ENCODE measurements at places on chromosomes 6 and 20.

- no peak for DNase-seq
These were observed 94.8 kb downstream of the IPCEF1 start for GRCh38 chr6:154261688-154262397.

DNA sequence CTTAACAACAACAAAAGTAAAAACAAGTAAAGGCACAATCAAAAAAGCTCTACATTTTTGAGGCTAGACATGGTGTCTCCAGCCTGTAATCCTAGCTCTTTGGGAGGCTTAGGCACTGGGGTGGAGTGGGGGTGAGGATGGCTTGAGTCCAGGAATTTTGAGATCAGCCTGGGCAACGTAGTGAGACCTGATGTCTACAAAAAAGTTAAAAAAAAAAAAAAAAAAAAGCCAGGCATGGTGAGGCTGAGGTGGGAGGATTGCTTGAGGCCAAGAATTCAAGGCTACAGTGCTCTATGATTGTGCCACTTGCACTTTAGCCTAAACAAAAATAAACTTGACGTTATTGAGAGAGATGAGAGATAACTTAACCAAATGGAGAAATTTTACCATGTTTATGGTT is 60.1 kb downstream of the QKI start:
- DNase-seq: no peak

DNA sequence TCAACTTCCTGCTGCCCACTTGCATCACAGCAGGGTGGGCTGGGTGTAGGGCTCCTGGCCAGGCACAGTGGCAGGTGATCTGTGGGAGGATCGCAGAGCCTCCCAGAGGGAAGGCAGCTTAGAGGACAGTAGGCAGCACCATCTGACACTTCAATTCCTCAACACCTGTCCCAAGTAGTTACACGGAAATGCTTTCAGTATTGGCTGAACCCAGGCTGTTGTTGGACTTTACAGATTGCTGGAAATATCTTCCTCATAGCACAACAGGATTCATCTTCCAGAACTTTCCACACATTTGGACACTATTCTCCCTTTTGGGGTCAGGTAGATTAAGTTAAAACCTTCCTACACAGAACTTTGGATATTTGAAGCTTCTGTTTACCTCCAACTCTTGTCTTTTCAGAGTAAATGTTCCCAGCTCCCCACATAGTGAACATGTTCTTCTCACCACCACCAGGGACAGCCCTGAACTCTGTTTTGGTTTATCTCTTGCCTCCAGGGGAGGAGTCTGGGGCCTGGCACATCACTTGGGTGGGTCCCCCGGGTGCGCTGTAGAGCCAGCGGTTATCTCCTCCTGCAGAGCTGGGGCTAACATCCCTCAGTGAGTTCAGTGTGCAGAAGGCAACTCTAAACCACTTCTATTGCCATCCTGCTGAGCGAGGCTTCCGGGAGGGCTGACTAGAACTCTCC is 3.5 kb upstream of the SLC22A2 start:
- DNase-seq: no peak

DNA sequence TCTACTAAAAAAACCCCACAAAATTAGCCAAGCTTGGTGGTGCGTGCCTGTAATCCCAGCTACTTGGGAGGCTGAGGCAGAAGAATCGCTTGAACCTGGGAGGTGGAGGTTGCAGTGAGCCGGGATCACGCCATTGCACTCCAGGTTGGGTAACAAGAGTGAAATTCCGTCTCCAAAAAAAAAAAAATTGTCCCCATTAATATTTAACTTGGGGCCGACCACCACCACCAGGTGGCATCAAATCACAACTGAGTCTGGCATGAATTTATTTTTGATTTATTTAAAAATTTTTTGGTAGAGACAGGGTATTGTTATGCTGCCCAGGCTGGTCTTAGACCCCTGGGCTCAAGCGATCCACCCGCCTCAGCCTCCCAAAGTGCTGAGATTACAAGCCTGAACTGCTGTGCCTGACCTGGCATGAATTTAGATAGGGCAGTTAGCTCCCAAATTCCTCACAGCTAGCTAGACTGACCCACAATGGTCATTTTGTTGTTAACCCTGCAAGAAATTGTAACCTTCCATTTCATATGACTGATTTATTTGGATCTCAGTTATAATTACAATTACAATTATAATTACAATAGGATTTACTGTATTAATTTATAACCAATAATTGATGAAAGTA is 17.1 kb upstream of the BEND3 start:
- no peak for DNase-seq

GRCh38 chr6:166252601-166253000 is 55.6 kb downstream of the PRR18 start:
- DNase-seq: no peak

DNA sequence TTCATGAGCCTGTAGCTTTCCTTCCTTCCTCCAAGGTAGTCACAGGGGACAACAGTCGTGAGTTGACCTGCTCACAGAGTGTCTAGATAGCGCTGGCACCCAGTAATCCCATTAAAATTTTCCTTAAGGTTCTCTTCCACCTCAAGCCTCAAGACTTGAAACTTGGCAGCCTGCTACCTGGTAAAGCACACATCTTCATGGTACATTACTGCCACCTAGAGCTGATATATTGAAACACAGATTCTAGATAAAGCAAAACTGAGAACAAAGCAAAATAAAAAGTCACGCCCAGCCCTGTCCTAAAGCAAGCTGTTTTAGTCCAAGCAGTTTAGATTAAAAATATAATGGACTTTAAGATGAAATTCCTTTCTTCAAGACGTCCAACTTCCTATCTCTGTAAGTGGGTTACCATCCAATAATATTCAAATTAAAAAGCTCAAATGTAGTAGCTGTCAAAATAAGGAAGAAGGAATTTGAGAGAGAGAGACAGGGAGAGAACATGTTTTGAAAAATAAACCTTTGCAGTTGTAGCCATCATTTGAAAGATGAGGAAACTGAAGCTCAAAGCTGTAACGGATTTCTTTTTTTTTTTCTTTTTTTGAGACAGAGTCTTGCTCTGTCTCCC is 50.7 kb upstream of the CD83 start:
- DNase-seq: peak; percentile 45

- DNase-seq: no peak
These were observed 24.4 kb downstream of the SYNDIG1 start for GRCh38 chr20:24493661-24494459.

- no peak for DNase-seq
These were observed 57.7 kb downstream of the ADNP start for GRCh38 chr20:50873585-50873984.

GRCh38 chr20:53183181-53183580 is 211.0 kb downstream of the TSHZ2 start:
- no peak for DNase-seq

- DNase-seq: no peak
These were observed 72.5 kb downstream of the ARHGAP18 start for GRCh38 chr6:129637340-129638054.

GRCh38 chr6:139320081-139320480 is 28.3 kb upstream of the TXLNB start:
- DNase-seq: no peak

GRCh38 chr6:5278047-5278446 is 16.7 kb downstream of the FARS2 start:
- no peak for DNase-seq

- DNase-seq: no peak
These were observed 16.7 kb downstream of the HECA start for GRCh38 chr6:139151425-139152087.

- no peak for DNase-seq
These were observed 20.5 kb upstream of the TTPAL start for GRCh38 chr20:44455126-44455525.

DNA sequence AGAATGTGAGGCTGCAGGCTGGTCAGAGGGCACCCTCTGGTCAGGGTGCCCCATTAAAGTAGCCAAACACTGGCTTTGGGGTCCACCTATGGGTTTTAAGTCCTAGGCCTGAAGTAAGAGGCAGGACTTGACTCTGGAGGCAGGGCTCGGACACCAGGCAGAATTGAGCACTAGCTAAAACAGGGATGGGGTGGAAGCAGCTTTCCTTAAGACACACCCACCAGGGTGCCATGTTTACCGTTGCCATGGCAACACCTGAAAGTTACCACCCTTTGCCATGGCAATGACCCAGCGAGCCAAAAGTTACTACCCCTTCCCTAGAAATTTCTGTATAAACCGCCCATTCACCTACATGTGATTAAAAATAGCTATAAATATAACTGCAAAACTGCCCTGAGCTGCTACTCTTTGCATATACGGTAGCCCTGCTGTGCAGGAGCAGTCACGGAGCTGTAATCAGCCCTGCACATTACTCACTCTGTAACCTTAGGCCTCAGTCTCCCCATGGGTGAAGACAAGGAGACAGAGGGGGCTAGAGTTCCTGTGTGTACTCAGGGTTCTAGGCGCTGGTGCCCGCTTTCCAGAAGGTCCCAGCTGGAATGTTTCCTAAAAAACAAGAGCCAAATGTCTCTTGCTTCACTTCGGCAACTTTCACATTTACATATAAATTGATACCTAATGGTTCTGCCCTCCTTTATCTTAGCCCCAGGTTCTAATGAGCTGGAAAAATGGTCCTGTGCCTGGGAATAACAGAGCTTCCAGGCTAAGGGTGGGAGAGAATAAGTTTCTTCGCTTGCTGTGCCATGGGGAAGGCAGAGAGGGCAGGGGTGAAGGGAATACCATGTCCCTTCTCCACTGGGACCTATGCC is 27.2 kb upstream of the SRSF6 start:
- DNase-seq: no peak

DNA sequence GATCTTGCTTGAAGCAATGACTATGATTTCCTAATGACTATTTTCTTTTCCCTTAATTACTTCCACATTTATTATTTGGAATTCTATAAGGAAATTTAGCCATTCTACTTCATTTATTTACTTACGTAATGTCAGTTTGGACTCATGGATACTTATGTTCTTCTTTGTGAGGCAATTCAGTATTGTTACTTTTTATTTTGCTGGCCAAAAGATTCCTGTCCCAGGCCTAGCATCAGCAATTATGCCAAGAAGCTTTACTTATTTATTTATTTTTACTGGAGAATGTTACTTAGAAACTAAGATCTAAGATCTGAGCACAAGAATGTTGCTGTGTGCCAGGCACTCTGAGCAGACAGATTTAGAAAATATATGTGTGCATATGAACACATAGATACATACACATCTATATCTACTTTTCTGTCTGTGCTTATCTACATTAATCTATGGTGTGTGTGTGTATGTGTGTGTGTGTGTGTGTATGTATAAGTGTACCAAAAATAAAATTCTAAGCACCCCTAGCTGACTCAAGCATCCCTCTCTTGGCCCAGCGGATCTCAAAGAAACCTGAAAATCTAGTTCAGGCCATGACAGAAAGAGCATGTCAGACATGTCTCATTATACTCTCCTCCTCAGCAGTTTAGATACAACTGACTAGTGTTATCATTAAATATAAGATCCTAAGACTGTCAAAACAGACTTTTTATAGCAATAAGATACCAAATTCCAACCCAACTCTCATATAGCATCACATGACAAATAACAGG is 640.0 kb upstream of the GJE1 start:
- DNase-seq: no peak

- DNase-seq: no peak
These were observed 56.7 kb downstream of the FILIP1 start for GRCh38 chr6:75436869-75437268.

DNA sequence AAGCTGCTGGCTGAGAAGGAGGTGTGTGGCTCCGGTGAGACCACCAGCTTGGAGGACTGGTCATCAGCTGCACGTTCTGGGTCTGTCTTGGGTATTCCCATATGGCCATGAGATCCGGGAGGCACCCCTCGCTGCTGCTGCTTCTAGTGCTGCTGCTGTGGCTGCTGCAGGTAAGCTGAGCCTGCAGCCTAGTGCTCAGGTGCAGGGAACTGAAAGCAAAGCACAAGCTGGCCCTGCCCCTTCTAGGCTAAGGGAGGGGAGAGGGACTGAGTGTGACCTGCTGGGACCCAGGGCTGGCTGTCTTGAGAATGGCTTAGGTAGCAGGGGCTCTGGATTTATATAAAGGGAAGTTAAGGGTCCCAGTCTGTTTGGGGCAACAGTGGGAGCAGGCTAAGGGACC is 403 bp downstream of the CDH26 start:
- DNase-seq: no peak

GRCh38 chr6:87538510-87539260 is 51.1 kb downstream of the RARS2 start:
- DNase-seq: no peak

DNA sequence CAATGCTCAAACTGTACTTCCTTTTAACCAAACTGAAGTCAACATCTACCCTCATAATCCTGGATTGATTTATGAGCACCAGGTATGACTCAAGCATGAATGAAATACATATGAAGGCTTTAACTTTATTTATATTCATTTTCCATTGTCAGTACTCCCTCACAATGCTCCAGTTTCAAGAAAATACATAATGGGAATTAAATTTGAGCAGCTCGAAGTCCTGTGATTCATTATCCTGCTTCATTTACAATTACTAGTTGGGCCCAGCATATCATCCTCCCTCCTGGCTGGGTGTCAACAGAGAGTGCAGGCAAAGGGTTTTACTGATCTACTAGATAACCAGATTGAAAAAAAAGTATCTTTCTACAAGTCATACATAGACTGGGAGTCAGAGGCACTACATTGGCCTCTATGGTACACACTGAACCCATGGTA is 10.1 kb downstream of the SAMHD1 start:
- no peak for DNase-seq

DNA sequence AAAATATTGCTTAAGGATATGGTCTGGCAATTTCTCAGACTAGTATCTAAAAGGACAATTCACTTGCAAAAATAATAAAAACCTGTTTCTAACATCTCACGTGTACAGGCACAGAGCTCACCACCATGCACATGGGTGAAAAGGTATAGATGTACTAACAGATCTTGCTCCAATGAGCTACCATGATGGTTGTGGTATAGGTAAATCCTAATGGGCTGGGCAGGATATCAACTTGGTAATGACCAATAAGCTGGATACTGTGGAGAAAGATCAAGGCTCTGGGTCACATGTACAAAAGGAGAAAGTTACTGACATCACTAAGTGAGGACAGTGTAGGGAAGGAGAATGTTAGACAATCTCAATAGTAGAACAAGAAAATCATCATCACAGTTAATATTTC is 111.0 kb upstream of the NUP153 start:
- DNase-seq: no peak
